ENCODE measurements at places on chromosomes 2 and 18.

GRCh38 chr2:88638743-88639142 is 11.5 kb upstream of the EIF2AK3 start:
- DNase-seq: no peak

- DNase-seq: no peak
Measured at GRCh38 chr2:156445296-156446220, 9.4 kb downstream of the GPD2 start.

- no peak for DNase-seq
Measured at GRCh38 chr2:55009277-55010060, 40.8 kb downstream of the RTN4 start.

DNA sequence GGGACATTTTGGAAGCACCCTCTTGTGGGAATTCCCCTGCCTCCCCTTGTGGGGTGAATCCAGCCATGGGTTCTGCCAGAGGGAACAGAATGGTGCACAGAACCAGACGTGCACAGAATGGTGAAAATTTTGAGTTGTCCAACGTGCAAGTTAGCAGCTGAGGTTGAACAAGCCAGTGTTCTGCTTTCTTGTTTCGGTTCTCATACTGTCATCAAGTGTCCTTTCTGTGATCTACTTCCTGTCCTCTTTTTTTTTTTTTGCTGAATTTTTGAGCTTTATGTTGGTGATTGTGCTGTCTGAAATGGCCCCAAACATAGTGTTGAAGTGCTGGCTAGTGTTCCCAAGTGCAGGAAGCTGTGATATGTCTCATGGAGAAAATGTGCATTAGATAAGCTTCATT is 21.5 kb upstream of the REEP1 start:
- DNase-seq: no peak

- DNase-seq: no peak
Measured at GRCh38 chr18:23239885-23240608, 104.8 kb downstream of the CABLES1 start.
